ENCODE measurements at places on chromosomes 3 and 15.

- no peak for DNase-seq
Observed at GRCh38 chr15:82847703-82848102, 38.3 kb downstream of the WHAMM start.

GRCh38 chr3:119662604-119663373, 2.4 kb upstream of the POPDC2 start:
- no peak for DNase-seq

DNA sequence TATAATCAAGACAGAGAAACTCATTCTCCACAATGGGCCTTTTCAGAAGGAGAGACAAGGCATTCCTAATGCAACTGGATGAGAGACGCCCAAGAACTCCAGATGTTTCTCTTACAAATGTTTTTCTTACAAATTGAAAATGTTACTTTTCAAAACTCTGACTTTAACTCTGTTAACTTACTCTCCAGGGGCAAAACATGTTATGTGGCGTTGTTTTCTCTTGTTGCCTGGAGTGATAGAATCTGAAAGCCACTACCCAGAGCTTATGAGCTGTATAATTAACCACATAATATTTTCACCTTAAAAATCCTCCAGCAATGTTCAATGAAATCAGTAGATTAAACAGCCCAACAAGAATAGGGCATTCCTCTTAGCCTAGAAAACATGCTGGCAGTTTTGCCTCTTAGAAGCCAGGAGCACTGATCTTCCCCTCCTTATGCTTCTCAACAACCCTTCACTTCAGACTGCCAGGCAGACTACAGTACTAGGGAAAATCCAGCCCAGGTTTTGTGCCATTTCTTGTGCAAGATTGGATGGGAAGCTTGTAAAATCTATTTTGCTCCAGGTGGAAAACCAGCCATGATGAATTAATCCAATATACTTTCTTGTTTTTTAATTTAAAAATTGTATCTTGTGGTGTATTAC, 186.7 kb upstream of the GADL1 start:
- no peak for DNase-seq

DNA sequence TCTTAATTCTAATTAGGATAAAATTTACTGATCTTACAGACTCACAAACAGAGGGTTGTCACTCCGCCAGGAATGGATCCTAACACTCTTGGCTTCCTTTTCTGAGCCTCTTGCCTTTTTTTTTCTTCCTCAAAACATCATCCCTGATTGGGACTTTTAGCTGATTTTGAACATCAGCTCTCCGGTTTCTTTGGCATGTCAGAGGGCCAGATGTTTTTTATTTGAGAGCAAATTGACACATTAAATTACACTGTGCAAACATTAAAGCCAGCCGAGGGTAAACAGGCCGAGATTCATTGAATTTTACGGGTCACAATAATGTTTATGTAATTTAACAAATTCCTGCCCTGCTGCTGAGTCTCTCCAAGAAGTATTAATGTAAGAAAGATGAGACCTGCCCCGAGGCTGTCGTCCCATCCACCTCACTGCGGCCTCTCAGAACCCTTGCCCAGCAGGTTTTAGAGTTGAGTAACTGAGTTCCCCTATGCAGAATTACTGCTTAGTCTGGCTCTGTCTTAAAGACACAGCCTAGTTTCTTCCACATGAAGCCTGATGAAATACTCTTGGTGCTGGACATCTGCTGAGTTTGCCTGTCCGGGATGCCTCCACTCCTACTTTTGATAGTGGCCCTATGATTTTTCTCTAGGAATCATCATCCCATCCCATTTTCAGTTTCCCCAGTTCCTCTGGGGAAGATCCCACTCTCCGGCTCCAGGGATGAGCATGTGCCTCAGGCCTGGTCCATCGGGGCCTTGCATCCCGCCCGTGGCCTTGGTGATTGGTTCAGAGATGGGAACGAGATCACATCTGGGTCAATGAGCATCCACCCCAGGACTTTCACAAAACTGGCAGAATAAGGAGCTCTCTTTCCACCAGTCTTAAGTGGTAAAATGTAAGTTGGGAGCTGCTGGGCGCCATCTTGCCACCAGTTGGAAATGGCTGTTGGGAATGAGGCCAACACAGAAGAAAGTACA, 226.6 kb upstream of the TLE3 start:
- no peak for DNase-seq

- DNase-seq = peak; percentile 18
Observed at GRCh38 chr3:173066044-173067004, 74.7 kb downstream of the SPATA16 start.

- no peak for DNase-seq
Observed at GRCh38 chr3:127147291-127147885, 45.5 kb upstream of the PRR23E start.

- no peak for DNase-seq
Observed at GRCh38 chr15:78840661-78841375, 29.6 kb upstream of the ADAMTS7 start.

DNA sequence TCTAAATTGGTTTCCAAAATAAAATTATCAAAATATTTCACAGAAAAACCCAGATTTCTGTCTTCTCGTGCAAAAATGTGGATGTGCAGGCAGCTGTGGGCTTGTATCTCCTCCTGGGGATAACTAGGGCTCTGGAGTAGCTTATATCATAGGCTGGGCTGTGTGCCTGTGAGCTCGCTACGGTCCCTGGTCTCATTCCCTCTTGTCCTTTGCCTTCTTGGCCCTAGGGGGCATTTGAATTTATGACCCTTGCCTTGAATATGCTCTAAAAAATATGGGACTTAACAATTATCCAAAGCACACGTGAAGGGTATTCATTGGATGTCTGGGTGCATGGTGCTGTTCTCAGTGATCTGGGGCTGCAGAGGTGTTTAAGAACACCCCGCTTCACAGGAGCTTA, 132.6 kb downstream of the PDZRN3 start:
- no peak for DNase-seq

- no peak for DNase-seq
Observed at GRCh38 chr3:14823393-14823792, 4.6 kb downstream of the FGD5 start.

DNA sequence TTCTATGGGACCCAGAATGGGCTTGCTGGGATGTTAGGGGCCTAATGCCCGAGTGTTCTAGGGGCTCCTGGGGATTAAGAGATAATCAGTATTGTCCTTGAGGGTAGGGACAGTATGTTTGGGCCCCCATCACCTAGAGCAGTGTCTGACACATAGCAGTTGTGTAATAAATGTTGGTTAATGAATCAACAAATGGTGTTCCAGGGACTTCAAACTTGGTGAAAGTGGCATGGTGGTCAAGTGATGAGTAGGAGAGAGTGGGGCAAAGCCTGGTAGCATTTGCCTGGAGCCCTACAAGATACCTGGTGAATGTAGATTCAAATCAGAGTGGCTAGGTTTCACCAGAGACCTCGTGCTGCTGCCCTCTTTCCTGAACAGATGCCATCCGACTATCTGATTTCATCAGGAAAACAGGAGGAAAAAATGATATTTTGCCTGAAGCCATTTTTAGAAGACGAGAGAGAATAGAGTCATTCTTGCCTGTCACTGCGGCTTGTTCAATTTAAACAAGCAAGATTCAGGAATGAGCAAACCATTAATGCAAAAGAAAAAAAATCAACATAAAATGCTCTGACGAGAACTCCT, 117.3 kb downstream of the RPL22L1 start:
- DNase-seq = no peak

DNA sequence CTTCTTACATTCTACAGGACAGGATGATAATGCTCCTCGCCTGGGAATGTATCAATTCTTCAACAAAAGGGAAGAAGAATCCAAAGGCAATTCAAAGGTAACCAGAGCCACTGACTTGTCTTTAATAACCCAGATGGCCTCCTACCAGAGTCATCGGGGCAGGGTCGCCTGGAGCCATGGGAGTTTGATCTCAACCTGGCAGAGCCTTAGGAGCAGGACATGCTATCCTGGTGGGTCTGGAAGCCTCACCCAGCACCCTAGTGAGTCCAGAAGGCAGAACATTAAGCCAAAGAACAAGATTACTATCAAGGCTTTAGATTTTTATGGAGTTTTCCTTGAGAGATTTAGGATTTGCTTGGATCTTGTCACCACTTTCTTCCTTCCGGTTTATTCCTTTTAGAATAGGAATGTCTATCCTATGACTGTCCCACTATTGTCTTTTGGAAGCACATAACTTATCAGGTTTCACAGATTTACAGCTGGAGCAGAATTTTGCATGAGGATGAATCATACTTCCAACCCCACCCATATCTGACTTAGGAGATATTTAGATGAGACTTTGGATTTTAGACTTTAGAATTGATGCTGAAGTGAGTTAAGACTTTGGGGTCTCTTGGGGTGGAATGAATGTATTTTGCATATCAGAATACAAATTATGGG, 330.3 kb upstream of the GOLIM4 start:
- no peak for DNase-seq

GRCh38 chr3:195823280-195823679, 11.6 kb upstream of the MUC4 start:
- no peak for DNase-seq

DNA sequence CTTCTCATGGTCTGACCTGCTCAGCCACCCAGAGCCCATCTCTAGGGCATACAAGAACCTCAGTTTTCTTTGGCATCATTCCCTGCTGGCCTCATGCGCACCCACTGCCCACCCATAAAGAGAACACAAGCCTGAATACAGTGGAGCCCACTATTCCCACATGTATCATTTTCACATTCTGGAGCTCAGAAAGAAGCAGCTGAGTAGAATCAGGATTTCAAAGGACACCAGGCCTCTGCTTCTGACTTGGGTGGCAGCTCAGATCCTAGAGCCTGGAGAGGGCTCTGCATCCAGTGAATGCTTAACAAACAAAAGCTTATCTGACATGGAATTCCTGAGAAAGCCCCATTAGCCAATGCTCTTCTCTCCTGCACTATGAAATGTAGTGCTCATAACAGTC, 34.7 kb downstream of the RBP2 start:
- no peak for DNase-seq

GRCh38 chr15:68176601-68177000, 28.5 kb downstream of the CALML4 start:
- no peak for DNase-seq

DNA sequence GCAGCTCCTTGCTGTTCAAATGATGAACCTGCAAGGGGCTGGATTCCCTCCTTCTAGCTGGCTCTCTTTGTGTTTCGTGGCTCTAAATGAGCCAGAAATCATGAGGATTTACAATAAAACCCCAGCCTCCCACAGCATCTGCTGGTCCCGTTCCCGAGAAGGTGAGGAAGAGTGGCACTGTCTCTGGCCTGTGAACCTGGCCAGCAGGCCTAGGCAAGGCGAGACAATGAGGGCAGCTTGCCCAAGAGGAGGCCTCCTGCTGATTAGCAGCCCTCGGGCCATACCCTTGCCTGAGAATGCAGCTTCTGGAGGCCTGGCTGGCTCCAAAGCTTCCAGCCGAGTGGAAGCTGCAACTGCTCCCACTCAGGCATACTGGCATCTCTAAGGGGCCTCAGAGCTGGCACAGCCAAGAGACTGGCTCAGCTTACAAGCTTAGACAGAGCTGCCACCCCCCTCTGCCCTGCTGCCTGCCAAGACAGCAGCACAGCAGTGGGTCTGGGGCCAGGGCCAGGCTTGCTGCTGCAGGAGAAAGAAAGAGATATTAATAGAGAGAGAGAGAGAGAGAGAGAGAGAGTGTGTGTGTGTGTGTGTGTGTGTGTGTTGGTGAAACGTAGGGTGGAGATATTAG, 76.5 kb downstream of the HMG20A start:
- no peak for DNase-seq

GRCh38 chr3:122430371-122430770, 14.5 kb upstream of the WDR5B start:
- DNase-seq = no peak

DNA sequence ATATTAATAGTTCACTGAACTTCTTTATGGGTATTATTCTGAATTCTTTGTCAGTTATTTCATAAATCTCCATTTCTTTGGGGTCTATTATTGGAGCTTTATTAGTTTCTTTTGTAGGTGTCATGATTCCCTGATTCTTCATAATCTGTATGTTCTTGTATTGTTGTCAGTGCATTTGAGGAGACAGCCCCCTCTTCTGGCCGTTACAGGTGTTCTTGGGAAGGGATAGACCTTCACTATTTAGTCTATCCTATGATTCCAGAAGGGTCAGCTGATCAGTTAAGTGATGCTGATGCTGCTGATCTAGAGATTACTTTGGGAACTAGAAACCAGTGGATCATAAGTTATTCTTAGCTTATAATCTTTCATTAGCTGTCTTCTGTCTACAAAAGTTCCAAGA, 34.9 kb downstream of the TMEM39A start:
- DNase-seq = no peak

GRCh38 chr15:75063338-75063737, 39.9 kb downstream of the PPCDC start:
- no peak for DNase-seq

DNA sequence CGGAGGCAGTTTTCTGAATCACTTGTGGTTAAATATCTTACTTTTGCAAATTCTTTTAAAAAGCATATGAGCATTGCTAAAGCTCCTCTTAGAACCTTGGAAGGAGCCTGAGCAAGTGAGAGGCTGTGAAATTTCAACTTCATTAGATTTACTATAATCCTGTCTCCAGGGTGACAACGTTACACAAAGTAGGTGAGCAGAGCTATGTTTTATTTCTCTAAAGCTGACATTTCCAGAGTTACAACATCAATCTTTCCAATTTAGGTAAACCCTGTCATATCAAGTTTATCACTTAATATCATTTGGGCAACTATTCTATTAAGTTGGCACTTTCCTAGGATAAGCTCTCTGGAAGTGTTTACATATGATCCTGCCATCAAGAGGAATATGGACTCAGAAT, 544.9 kb upstream of the CBLB start:
- no peak for DNase-seq

- DNase-seq = no peak
Observed at GRCh38 chr3:133927540-133928066, 31.9 kb upstream of the RAB6B start.

GRCh38 chr15:96790004-96790403, 459.5 kb downstream of the NR2F2 start:
- no peak for DNase-seq

GRCh38 chr15:36724493-36724892, 145.1 kb downstream of the CDIN1 start:
- no peak for DNase-seq

DNA sequence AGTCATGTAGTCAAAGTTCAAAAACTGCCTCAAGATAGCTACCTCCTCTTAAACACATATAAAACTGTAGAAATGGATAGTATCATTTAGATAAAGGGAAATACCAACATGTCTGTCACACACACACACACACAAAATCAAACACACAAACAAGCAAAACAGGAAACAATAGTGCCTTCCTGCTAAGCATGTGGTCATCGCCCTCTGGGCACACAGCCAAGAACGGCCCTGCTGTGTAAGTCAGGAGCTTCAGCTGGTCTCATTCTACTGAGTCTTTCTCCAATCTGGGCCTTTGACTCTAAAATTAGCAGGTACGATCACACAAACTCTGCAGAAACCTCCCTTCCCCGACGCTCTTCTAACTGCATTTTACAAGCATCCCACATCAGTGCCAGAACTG, 272.2 kb upstream of the CHRNA7 start:
- DNase-seq = no peak

- DNase-seq = no peak
Observed at GRCh38 chr3:13166243-13167063, 93.2 kb upstream of the IQSEC1 start.
